Right cardiac atrium (tissue), 5 donors: ENCODE measurements at places on chromosomes 12 and 14. TPM values are rescaled to one million over a fixed set of nuclear protein-coding genes. Genes with fewer than 3 reads are reported as not detected.
A peak's percentile ranks its signal among the peaks of the same experiment; 100 is the strongest.

GRCh38 chr14:58693048-58693447 is 55.3 kb downstream of the DACT1 start:
- DNase-seq, result no peak

DNA sequence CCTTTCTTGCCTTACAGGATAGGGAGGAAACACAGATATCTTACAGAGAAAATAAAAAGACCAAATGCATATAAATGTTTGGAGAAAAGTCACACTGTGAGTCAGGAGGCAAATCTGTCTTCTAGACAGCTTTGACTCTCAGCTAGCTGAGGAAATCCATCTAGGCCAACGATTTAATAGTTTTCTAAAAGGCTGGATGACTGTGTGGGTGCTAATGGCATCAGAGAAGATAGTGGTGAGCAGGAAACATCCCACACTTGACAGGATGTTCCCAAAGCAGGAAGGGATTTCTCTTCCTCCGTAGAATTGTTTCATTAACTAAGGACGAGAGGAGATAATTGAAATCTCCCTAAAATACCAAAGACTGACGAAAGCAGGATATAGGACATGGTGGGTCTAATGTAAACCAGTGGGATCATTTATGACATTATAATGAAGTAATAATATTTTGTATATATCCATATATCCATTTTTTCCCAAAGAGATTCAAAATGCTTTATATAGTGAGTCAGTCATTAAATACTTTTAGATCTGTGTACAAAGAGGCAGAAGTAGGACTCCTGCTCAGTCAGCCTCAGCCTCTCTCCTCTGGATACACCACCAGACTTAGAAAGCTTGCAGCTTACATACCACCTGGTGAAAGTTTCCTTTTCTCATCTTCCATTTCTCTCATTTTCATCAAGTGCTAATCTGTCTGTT is 44.3 kb upstream of the PSMA6 start:
- DNase-seq, result no peak

Gene SIX6
- not detected for polyA plus RNA-seq

DNA sequence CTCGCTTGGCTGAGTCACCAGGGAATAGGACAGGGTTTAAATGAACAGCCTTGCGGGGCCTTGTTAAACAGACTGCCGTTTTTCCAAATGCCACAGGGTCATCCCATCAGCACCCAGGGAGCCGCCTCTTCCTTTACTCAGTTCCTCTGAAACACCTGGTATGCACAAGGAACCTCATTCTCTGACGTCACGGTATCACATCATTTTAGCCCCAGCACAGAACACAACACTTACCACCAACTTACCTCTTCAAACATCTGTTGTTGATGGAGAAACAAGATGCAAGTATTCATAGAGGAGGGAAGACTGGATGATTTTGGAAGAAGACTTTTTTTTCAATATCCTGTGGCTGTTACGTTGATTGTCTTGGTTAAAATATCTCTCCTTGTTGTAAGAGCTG is 535.3 kb upstream of the TMEM132C start:
- DNase-seq, result no peak

DNA sequence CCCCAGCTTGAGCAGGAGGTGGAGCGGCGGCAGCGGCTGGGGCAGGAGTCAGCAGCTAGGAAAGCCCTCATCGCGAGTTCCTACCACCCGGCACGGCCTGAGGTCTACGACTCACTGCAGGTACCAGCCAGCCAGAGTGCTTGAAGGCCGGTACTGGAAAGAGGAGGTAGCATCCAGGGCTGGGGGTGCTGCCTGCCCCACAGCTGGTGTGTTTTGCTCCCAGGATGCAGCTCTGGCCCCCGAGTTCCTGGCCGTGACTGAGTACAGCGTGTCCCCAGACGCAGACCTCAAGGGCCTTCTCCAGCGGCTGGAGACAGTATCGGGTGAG is 1.6 kb downstream of the OGFOD2 start:
- no peak for DNase-seq

DNA sequence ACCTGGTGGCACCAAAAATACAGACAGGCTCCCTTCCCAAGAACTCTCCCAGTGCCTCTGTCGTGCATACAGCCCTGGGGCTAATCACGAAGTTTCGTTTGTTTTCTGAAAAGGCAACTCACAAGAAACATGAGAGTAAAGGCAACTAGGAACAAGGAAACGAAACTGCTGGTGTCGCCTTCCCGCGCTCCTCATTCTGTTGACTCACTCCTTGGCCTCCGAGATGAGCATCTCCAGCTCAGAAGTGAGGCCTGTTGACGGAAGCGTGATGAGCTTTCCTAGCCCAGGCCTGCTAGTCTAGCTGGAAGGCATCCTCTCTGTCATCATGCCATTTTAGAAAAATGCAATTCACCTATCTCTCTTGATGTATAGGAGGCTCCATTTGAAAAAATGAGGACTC is 50.5 kb downstream of the TTC9 start:
- peak; percentile 24 for DNase-seq

DNA sequence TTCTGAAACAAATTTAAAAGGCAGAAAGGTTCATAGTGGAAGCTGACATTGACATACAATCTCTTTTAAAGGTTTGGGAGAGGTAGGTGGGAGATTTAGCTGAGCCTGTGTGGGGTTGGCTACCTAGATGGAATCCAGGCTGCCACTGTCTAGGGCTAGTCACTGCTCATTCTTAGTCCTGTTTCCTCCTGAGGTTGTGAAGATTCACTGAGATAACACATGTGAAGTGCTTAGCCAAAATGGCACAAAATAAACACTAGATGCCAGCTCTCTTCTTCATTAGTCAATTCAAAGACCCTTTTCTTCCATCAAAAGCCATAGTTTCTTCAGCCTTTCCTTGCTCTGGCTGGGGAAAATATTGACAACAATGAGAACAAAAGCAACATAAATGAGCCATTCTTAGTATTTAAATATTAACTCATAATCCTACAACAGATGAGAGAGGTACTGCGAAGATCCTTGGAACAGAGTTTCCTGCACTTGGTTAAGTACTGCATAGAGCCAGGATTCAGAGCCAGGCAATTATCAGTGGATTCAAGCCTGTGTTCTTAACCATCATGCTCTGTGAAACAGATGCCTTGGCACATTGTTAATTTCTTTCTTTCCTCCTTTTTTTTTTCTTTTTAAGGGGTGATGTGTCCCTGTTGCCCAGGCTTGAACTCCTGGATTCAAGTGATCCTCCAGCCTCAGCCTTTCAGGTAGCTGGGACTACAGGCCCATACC is 3.5 kb downstream of the MYF6 start:
- no peak for DNase-seq

Gene STYK1
- 0.02 TPM for polyA plus RNA-seq

Gene BHLHE41
- 9.1 TPM for polyA plus RNA-seq

Gene LGMN
- 56.2 TPM for polyA plus RNA-seq

Gene SLC35F4
- polyA plus RNA-seq, result not detected

- DNase-seq, result peak; percentile 83
Observed at GRCh38 chr12:122097927-122098756, 19.6 kb downstream of the MLXIP start.

Gene SELPLG
- polyA plus RNA-seq, result 1.9 TPM

GRCh38 chr14:104604458-104605449 is at the start of gene TMEM179:
Gene TMEM179, minus strand, starts transcription at chr14:104604772. Its CDS starts 31 bp downstream, at chr14:104604741.
- peak; percentile 69 for DNase-seq

DNA sequence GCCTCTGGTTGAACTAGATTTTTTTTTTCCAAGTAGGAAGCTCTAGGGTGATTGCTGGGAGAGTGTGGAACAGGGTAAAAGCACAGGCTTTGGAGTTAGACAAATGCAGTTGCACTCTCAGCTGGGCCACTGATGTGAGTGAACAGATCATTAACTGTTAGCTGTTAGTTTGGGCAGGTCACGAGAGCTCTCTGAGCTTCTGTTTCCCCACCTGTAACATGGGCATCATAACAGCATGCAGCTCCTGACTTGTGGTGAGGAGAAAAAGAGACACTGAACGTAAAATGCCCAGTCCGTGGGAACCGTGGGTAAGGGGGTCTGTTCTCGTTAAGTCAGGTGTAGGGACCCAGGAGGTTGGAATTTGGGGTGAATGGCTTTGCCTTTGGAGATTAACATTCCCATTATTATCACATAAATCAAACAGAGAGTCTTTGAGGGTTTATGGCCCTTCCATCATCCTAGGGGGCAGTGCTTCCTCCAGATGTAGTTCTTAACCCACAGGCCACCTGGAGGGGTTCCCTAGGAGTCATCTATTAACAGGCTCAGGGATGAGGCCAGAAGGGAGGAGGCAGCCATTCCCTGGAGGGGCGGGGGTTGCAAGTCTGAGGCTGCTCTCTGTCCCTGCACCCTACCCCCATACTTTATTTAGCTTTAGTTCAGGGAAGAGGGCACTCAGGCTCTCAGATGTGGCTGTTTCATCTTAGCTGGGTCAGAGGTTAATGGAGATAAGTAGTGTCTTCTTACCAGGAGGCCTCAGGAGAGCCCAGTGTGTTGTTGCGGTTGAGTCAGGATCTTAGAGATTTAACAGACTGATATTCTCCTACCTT is 135.2 kb downstream of the DACT1 start:
- DNase-seq, result no peak

DNA sequence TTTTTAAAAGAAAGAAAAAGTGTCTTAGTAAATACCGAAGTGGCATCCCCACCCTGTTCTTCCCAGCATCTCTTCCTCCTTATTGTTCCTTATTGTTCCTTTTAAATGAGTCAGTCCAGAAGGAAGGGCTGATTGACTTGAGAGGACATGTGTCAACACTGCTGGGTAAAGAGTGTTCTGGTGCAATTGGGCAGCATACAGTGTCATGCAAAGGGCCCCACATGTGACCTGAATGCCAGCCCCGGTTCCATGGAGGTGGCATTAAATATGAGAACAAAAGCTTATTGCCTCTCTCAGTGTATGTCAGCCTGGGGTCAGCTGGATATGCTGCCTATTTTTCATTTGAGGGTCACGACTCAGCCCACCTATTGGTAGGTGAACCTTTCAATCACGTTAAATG is 58.9 kb upstream of the RIC8B start:
- DNase-seq, result no peak

Gene TMEM30B
- polyA plus RNA-seq, result 1.0 TPM
